ENCODE measurements at places on chromosomes 5 and 9.

GRCh38 chr9:135251331-135251761 is 163.9 kb downstream of the OLFM1 start:
- DNase-seq, result no peak

DNA sequence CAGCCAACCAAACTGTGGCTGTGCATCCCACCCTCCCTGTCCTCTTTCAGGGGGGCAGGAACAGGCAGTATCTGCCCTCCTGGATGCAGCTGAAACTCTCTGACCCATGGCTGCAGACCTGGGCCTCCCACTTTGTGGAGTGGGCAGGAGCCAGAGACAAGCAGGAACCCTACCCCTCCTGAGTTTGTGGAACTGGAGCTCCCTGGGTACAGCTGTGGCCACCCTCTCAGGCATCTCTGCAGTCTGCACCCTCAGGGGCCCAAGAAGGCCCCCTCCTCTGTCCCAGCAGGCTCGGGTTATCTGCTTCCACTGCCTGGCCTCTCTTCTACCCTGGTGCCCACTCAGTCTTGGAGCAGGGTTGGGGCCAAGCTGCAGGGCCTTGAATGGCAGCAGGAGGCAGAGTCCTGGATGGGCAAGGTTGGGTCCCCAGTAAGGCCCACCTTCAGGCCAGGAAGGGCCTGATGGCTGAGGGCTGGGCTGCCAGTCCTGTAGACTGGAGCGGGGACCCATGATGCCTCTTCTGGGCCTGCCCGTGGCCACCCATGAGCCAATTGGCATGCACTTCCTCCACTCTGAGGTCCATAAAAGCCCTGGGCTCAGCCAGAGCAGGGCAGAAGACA is 619.9 kb downstream of the KIF4B start:
- no peak for DNase-seq

DNA sequence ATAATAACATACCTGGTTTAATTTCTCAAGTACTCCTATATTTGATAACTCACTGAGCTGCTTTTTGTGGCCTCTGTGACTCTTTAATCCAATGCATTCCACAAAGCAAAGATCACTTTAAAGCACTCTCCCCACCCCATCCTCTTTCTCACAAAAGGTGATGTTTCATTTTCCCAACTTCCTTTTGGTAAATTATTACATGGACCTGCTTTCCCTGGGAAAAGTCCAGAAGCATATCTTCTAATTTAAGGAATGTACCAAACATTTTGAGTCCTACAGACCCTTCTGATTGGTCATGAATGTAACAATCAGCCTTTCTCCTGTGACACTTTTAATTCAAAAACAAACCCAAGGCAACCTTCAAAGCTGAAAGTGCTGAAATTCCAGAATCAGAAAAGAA is 71.1 kb downstream of the MLLT3 start:
- no peak for DNase-seq

DNA sequence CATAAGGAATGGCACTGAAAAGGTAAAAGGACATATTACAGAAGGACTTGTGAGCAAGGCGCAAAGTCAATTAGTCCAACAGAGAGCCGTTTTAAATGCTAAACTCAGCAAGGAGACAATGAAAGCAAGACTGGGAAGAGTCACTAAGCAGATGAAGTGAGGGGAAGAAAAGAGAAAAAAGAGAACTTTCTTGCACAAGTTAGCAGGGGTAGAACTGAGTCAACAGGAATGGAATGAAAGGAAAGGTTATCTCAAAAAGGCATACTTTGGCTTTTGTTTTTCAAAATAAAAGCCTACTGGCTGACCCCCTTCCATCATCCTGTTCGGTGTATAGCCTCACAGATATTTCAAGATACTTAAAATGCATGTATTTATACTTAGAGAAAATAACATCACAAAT is 75.0 kb downstream of the NR6A1 start:
- no peak for DNase-seq

DNA sequence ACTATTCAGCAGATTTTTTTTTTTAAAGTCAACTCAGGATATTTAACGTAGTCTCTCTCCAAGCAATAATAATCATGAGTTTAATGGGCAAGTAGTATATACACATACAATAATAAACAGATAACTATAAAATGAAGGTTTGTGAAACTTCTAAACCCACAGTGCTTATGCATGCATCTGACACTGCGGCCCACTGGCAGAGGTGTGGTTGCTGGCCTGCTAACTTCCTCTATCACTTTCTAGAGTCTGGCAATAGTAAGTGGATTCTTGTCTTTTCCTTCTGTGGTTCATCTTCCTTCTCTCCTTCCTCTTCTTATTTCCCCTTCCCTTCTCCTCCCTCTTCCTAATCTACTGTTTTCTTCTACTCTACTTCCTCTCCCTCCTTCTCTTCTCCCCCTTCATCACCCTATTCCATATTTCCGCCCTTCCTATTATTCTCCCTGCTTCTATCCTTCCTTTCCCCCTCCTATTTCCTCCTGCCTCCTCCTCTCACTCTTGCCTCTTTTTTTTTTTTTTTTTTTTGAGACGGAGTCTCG is 18.6 kb upstream of the AGXT2 start:
- DNase-seq, result no peak

DNA sequence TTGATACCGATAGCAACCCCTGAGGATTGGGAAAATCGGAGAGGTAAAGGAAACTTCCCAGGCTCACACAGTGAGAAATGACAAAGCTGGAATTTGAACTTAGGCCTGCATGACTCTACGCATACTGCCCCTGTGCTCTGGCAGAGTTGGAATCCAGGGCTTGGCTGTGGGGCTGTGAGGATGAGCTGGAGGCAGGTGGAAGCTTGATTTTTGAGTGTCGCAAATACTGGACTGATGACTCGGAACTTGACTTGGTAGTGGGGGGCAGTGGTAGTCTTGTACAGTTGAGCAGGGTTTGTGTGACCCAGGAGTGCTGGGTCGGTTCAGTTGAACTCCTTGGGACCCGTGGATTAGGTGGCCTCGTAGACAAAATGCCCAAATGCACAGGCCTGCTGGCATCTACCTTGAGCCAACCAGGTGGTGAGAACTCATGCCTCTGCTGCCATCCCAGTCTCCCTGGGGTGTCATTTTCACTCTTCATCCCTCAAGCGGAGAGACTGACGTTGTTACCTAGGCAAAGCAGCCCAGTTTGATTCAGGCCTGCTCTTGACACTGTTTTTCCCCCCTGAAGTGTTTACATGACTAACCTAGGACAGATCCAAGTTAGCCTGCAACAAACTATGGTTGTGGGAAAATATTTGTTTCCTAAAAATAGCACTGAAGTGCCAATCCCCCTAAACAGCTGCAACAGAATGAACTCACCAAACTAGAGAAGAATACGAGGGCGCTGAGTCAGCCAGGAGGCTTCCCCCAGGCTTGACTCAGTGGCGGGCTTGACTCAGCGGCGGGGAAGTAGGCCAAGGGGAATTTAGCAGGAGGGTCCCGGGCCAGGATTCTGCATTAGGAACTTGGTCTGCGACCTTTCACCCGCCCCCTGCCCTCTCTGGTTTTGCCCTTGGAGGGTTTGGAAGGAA is 45.7 kb upstream of the ORM1 start:
- no peak for DNase-seq
